ENCODE measurements at places on chromosomes 13 and 19.

DNA sequence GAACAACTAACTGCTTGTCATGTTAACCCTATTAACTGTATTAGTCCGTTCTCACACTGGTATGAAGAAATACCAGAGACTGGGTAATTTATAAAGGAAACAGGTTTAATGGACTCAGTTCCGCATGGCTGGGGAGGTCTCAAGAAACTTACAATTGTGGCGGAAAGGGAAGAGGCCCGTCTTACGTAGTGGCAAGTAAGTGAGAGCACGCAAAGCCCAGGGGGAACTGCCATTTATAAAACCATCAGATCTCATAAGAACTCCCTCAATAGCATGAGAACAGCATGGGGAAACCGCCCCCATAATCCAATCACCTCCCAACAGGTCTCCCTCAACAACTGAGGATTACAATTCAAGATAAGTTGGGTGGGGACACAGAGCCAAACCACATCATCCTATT lies 34.7 kb downstream of the PHF11 start:
- no peak overlapping the region for H3K27ac ChIP-seq
- H3K36me3 ChIP-seq = peaks cover 43% of the 10 kb centered on the region
- H3K27me3 ChIP-seq = no peaks in the 10 kb centered on the region
- DNase-seq = no peak
- H3K4me3 ChIP-seq = no peak overlapping the region

DNA sequence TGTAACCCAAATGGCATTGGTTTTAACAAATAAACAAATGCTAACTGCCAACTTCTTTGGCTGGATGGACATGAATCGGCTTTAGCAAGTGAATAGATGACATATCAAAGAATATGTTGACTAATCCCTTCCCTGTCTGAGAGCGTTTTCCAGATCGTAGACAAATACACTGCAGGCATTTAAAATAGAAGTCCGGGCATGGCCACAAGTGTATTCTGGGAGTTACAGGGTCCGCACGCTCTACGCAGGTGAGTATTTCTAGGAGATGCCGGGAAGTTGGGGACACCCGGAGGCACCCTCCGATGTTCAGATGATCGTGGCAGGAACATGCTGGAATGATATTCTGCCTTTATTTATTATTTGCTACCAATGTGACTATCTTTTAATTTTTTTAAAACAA lies 53.2 kb upstream of the ZNF536 start:
- H3K27ac ChIP-seq = no peak overlapping the region
- no peaks in the 10 kb centered on the region for H3K36me3 ChIP-seq
- no peak for DNase-seq
- H3K4me1 ChIP-seq = no peaks in the 10 kb centered on the region
- H3K27me3 ChIP-seq = no peaks in the 10 kb centered on the region

GRCh38 chr13:35481777-35482176 lies 5.3 kb upstream of the MAB21L1 start:
- H3K4me1 ChIP-seq = peaks cover 14% of the 10 kb centered on the region
- no peak overlapping the region for H3K27ac ChIP-seq
- no peaks in the 10 kb centered on the region for H3K36me3 ChIP-seq
- no peak overlapping the region for H3K4me3 ChIP-seq
- H3K27me3 ChIP-seq = peaks cover 26% of the 10 kb centered on the region

DNA sequence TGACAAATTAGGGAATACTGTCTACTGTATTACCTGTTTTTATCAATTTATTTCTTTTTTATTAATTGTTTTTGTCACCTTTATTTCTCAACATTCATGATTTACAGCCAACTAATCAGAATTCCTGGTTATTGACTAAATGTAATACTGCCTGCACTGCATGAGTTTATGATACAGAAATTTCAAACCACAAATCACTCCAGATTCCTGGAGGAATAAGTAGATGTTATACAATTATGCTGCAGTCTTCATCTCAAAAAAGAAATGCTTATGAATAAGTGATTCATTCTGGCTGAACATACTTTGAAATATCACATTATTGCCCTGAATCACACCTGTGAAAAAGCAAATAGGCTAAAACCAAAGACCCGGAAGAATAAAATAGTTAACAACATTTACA lies 249.7 kb downstream of the DACH1 start:
- no peaks in the 10 kb centered on the region for H3K36me3 ChIP-seq
- H3K27me3 ChIP-seq = no peaks in the 10 kb centered on the region
- H3K27ac ChIP-seq = no peak overlapping the region
- DNase-seq = no peak
- no peak overlapping the region for H3K4me3 ChIP-seq

DNA sequence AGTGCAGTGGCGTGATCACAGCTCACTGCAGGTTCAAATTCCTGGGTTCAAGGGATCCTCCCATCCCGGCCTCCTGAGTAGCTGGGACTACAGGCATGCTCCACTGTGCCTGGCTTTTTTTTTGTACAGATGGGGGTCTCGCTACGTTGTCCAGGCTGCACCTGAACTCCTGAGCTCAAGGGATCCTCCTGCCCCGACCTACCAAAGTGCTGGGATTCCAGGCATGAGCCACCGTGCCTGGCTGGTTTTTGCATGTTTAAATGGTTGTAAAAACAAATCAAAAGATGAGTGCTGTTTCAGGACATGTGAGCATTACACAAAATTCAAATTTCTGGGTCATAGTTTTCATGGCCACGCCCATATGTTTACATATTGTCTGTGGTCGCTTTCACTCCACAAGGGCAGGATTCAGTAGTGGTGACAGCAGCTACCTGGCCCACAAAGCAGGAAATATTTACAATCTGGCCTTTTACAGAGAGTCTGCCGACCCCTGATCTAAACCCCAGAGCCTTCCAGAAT lies 5.3 kb downstream of the MATK start:
- H3K27me3 ChIP-seq = peaks cover 17% of the 10 kb centered on the region
- H3K4me3 ChIP-seq = no peak overlapping the region

- no peak for DNase-seq
- no peak overlapping the region for H3K27ac ChIP-seq
- H3K27me3 ChIP-seq = peaks cover 57% of the 10 kb centered on the region
- peaks cover 6% of the 10 kb centered on the region for H3K36me3 ChIP-seq
These were observed 6.4 kb upstream of the PROZ start for GRCh38 chr13:113151745-113152690.

- no peak for DNase-seq
- no peaks in the 10 kb centered on the region for H3K36me3 ChIP-seq
- no peak overlapping the region for H3K27ac ChIP-seq
- no peak overlapping the region for H3K4me3 ChIP-seq
- no peaks in the 10 kb centered on the region for H3K27me3 ChIP-seq
- H3K4me1 ChIP-seq = no peaks in the 10 kb centered on the region
These were observed 69.5 kb downstream of the PTPRS start for GRCh38 chr19:5271145-5271544.

GRCh38 chr19:5903056-5903623 lies 450 bp downstream of the NDUFA11 start:
- H3K4me3 ChIP-seq = peak overlapping the region; percentile 91
- DNase-seq = peak; percentile 25
- peak overlapping the region; percentile 100 for H3K27ac ChIP-seq
- no peaks in the 10 kb centered on the region for H3K27me3 ChIP-seq
- peaks cover 17% of the 10 kb centered on the region for H3K36me3 ChIP-seq
